Left lobe of liver (tissue), 2 donors: ENCODE measurements at places on chromosomes 16 and 17. TPM values are rescaled to one million over a fixed set of nuclear protein-coding genes. Genes with fewer than 3 reads are reported as not detected.

DNA sequence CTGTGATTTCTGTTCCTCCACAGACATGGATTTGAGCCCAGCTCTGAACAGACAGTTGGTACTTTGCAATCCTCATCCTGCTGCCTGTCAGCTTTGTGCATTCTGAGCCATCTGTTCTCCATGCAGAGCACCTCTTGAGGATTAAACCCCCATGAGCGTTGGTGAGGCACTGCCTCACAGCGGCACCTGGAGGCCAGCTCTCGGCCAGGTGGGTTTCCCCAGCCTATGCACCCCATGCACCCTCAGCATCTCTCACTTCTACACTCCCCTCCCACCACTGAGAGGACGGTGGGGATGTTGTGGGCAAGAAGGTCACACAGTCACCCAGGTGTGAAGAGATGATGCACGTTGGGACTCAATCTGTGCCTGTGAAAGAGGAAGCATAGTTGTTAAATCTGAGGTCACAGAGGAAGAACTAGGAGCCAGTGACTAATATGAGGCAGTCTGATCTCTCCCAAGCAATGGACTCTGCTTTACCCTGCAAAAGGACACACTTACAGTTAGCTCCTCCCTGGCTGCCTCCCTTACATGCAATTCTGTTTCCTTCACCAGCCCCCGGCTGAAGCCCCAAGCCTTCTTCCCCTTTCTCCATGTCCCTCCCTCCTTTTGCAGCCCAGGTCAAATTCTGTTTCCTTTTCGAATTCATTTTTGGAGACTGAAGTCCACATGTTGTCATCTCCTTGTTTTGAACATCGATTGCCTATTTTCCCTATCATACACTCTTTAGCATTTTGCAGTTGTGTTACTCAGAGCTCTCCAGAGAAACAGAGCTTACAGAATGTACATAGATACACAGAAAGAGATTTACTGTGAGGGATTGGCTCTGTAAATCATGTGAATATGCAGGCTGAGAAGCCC, 58.5 kb downstream of the HS3ST3B1 start:
- no peak for DNase-seq

- DNase-seq, result no peak
Measured at GRCh38 chr17:45332989-45333701, 16.3 kb upstream of the MAP3K14 start.

GRCh38 chr16:83420206-83420760, 387.5 kb upstream of the HSBP1 start:
- no peak for DNase-seq

- DNase-seq, result peak; percentile 83
Measured at GRCh38 chr16:87570938-87571867, 31.1 kb upstream of the JPH3 start.

GRCh38 chr17:57908278-57908677, 46.9 kb downstream of the CUEDC1 start:
- no peak for DNase-seq

DNA sequence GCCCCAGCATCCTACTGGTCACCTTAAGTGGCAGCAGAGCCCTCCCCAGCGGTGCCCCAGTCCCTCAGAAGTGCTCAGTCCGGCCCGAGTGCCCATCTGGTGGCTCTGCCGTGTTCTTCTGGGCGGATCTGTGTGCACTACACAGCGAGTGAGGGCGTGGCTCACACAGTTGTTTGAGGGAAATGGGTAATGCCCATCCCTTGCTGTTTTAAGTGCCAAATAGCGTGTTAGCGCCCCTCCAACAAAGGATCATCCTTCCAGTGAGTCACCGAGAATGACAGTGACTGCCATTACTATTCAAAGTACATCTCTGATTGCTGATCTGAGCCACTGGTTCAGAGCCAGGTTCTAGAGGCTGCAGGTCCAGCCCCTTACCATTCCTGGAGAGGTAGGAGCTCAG, 152.0 kb downstream of the LGALS9B start:
- no peak for DNase-seq

DNA sequence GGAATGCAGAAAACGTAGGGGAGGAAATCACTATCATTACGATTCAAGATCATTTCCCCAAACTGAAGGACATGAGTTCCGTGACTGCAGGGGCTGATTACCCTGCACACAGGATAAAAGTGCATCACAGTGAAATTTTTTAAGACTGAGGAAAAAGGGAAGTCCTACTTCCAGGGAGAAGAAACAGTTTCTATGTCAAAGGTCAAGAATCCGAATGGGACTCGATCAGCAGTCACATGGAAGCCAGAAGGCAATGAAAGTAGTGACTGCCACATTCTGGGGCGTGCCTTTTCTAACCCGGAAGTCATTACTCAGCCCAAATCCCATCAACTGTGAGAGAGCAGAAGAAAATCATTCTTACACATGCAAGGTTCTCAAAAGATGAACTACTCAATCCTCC, 12.1 kb downstream of the ZZEF1 start:
- DNase-seq, result no peak

DNA sequence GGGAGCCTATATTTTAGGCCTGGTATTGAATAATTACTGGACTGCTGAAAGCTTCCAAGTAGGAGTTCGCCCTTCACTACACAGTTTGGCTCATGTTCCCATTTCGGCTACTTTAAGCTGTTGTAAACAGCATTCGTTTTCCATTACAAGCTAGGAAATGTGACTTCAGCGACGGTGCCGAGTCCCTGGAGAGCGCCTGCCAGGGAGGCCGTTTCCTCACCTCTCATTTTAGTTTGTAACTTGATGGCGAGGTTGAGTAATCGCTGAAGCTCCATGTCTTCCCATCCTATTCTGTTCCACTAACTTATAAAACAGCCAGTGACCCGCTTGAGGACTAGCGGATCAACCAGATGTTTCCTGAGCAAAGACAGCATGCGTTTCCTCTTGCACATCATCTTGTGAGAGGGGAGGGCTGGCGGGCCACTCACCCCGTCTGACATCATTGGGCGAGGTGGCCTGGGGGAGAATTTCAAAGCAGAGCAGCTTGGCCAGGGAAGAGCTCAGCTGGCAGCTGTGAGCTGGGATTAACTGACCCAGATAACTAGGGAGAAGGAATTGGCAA, 32.9 kb downstream of the PCTP start:
- DNase-seq, result no peak

DNA sequence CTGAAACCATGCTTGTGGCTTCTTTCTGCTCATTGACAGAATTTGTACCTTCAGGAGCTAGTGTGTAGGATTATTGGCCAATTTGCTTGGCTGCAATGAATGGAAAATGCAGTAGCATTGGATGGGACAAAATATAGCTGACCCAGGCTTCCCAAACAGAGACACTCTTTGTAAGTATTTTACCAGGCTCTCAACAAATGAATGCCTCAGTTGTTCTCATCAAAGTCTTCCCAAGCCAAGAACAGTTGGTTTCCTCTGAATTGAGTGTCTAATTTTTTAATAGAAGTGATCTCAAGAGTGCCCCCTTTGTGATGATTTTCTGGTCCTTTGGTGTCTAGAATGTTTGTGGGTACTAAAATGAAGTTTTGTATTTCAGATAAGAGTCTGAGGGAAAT, 140.9 kb downstream of the SHISA9 start:
- DNase-seq, result no peak

- DNase-seq, result no peak
Measured at GRCh38 chr16:46721885-46722284, 26.3 kb downstream of the MYLK3 start.

GRCh38 chr16:77383606-77384187, 51.1 kb downstream of the ADAMTS18 start:
- DNase-seq, result no peak

DNA sequence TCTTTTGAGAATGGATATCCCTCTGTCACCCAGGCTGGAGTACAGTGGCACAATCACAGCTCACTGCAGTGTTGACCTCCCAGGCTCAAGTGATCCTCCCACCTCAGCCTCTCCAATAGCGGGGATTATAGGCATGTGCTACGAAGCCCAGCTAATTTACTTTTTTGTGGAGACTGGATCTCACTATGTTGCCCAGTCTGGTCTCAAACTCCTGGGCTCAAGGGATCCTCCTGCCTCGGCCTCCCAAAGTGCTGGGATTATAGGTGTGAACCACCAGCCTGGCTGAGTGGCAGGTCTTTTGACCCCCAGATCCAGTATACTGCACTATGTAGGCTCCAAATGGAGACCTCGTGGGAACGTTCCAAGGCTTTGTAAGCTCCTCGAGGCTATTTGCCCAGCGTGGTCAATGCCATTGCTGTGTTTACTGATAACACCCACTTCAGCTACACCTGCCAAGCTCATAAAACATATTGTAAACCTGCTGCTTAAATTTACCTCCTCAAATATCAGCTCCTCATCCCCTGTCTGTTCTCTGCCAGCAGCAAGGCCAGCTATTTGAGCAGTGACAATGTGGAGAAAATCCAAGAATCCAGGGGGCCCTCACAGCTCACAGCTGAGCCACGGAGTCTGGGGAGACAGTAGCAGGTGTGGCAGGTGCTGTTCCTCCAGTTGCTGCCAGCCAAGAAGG, 16.2 kb upstream of the KIFC3 start:
- no peak for DNase-seq

GRCh38 chr16:62539657-62540056, 503.4 kb upstream of the CDH8 start:
- DNase-seq, result no peak

- DNase-seq, result no peak
Measured at GRCh38 chr16:81121474-81121990, 25.3 kb upstream of the GCSH start.

DNA sequence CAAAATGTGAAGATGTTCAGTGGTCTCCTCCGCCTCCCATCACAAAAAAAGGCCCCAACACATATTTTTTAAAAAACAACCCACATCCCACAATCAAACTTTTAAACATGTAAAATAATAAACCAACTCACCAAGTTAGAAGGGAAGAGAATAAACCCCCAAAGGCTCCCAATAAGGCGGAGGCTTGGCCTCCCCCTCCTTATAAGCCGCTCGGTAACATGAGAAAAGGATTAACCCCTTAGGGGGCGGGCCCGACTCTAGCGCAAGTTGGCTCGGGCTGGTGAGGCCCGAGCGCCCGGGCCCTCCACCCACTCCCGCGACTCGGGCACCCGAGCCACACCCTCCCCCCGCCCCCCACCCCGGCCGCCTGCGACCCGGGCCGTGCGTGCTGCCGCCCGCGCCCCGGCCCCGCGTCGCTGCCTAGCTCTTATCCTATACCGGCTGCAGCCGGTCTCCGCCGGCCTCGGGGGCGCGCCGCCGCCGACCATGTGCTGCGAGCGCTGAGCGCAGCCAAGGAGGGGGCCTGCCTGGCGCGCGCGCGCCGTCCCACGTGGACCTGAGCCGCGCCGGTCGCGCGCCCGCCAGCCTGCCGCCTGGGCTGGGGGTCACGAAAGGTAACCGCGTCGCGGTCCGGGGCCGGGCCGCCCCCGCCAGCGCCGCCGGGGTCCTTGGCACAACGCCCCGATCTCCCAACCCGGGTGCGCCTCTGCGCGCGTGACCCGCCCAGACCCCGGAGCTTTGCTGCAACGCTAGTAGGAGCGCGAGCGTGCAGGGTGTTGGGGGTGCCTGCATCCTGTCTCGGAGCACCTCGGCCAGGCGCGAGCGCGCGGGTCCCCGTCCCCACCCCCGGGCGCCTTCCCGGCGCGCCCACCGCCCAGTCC, at the start of the genes ARSG and SLC16A6:
ARSG (plus strand) TSS at position 541 of the 881 bp plus-strand sequence. CDS start 15,999 bp downstream, outside the sequence.
SLC16A6 (minus strand) TSS at position 173 of the 881 bp plus-strand sequence. CDS start 12,807 bp downstream, outside the sequence.
- peak; percentile 58 for DNase-seq

KCNJ12 gene
- total RNA-seq, result 1.7 TPM

SLFN14 gene
- total RNA-seq, result 0.05 TPM

IGFALS gene
- 93.9 TPM for total RNA-seq

AANAT gene
- not detected for total RNA-seq

NPIPA2 gene
- total RNA-seq, result 0.45 TPM

CEP112 gene
- 3.1 TPM for total RNA-seq

IL32 gene
- total RNA-seq, result 172 TPM

CES4A gene
- 67.7 TPM for total RNA-seq
